Tibial artery (tissue), 4 donors: ENCODE measurements at places on chromosomes 3 and 15.

- DNase-seq: no peak
- no peaks in the 10 kb centered on the region for H3K36me3 ChIP-seq
- H3K27me3 ChIP-seq: no peaks in the 10 kb centered on the region
- no peak overlapping the region for H3K27ac ChIP-seq
- H3K4me3 ChIP-seq: no peak overlapping the region
Measured at GRCh38 chr3:23275814-23276213, 72.7 kb downstream of the UBE2E2 start.

DNA sequence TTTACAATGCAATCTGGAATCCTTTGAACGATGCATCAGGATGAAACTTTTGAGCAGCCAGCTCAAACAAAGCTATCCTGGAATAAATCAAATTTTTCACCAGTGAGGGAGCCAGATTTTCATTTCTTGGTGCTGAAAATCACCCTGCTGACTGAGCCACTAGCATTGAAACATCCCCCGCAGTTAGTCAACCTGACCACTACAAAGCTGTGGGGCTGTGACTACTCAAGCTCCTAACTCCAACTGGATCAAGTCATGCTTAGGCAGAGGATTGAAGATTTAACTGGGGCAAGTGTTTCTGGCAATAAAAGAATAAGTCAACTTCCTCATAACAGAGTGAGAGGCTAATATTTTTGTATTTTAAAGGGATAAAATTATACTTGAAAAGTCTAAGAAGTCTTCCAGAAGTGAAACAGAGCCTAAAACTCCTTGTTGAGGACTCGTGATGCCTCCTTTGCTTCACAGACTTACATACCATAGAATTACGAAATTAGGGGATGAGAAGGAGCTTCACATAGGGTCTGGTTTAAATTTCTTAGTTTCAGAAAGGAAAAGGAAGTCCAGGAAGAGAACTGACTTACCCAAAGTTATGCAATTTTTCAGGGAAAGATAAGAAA, 177.8 kb downstream of the SERPINI1 start:
- DNase-seq: no peak
- H3K4me3 ChIP-seq: no peak overlapping the region
- H3K27me3 ChIP-seq: no peaks in the 10 kb centered on the region
- no peak overlapping the region for H3K27ac ChIP-seq

DNA sequence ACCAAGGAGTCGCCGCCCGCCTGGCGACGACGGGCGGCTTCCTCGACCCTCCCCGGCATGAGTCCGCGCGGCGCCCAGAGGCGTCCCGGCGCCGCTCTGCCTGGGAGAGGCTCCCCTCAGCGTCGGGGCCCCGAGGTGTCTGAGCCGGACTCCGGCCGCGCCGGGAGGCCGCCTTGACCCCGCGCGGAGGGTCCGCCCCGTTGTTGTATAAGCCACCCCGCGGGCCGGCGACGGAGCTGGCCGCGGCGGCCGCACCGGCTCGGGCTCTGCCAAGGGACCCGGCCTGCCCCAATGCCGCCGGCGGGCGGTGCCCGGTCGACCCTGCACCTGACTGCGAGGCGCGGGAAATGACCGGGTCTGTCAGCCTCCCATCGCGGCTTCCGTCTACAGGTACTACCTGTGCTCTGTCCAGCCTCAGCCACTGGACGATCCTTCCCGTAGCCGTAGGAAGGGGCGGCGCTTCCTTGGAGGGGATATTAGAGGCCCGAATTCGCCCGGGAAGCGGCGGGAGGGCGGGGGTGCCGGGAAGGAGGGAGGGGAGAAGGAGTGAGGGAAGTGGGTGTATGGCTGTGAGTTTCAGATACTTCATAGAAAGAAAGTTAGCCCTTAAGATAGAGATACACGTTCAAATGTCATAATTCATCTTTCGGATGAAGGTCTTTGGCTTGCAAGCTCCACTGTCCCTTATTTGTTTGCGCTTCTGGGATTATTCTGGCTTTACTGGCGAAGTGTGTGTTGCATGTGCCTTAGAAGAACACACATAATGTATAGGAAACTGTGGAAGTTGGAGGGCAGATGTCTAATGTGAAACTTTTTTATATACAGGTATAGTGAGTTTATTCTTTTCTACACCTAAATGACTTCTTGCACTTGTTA, 620 bp downstream of the ABHD5 start:
- H3K4me1 ChIP-seq: peaks cover 36% of the 10 kb centered on the region
- H3K27ac ChIP-seq: peak overlapping the region; percentile 83
- no peaks in the 10 kb centered on the region for H3K27me3 ChIP-seq

- no peaks in the 10 kb centered on the region for H3K4me1 ChIP-seq
- no peak overlapping the region for H3K27ac ChIP-seq
- H3K4me3 ChIP-seq: no peak overlapping the region
- no peaks in the 10 kb centered on the region for H3K36me3 ChIP-seq
- H3K27me3 ChIP-seq: no peaks in the 10 kb centered on the region
Measured at GRCh38 chr15:32033186-32033890, 3.0 kb downstream of the CHRNA7 start.

GRCh38 chr15:22880068-22880980, 41.9 kb downstream of the NIPA2 start:
- H3K4me3 ChIP-seq: no peak overlapping the region
- H3K36me3 ChIP-seq: peaks cover 72% of the 10 kb centered on the region
- H3K4me1 ChIP-seq: no peaks in the 10 kb centered on the region
- no peak for DNase-seq

DNA sequence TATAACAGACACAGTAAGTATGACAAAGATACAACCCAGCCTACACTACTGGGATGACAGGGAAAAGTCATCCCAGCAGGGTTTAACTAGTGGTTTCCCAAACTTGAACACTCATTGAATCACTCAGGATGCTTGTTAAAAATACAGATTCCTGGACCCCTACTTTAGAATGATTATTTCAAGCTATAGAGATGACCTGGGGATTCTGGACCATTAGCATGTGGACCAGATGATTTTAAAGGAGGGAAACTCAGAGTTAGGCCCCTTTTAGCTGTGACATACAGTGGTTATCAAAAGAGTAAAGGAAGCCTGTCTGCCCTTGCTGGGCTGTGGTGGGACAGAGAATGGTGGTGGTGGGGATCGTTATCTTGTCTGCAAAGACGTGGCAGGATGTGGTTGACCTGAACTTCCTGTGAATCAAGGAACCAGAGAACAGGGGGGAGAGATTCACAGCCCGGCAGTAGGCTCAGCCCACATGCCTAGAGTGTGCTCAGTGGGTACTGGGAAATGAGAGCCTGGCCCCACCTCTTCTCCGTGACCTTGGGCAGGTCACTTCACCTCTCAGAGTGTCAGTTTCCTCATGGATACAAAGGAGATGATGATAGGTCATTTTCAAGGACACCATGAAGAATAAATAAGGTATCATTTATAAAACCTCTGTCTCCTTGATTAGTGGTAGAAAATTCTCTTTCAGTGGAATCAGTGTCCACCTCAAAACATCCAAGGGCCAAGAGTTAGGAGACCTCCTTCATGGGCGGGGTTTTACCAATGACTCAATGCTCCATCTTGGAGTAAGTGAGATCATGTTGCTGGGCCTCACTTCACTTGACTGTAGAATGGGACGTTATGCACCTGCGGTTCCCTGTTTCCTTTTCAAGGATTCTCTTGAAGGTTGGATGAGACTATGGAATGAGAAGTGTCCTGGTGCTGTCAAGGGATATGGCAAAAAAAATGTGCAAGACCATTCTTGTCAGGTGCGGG, 306.5 kb downstream of the RPLP1 start:
- no peak for DNase-seq
- H3K27me3 ChIP-seq: no peaks in the 10 kb centered on the region
- H3K36me3 ChIP-seq: no peaks in the 10 kb centered on the region
- H3K4me1 ChIP-seq: peaks cover 15% of the 10 kb centered on the region
- no peak overlapping the region for H3K4me3 ChIP-seq

- H3K4me1 ChIP-seq: no peaks in the 10 kb centered on the region
- no peaks in the 10 kb centered on the region for H3K27me3 ChIP-seq
Measured at GRCh38 chr3:83765956-83766355, 1192.8 kb upstream of the CADM2 start.

DNA sequence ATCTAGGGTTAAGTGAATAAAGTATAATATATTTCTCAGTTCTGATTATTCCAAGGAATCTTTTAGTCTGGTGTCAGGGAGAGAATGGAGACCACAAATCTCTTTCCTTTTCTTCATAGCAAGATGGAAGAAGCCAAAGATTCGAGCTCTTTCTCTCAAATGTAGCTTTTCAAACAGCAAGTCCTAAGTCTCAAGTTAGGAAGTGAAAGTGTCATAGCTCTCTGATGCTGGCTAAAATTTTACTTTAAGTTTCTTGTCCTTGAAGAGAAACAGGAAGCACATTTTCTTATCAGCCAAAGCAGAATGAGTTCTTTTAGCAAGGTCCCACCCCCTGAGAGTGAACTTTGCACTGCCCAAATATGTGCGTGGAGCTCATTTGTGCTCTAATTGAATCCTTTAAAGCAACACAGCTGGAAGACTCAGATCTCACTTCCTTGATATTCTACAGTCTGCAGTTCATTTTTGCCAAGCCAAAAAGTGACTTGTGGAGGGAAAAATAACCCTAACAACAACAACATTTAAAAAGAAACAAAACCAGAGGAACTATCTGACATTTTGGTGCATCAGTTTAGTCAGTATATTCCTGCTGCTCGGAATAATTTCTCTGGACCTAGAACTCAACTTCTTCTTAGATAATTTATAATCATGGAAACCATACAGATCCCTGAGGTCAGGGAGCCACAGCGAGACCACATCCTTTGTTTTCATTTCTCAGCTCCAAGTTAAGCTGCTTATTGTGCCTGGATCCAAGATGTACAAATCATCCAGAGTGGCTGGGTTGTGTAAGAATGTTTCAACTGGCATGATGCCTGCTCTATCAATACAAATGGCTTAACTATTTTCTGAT, 238.7 kb upstream of the P2RY1 start:
- DNase-seq: no peak
- peak overlapping the region; percentile 22 for H3K4me3 ChIP-seq
- H3K27ac ChIP-seq: peak overlapping the region; percentile 54

- no peaks in the 10 kb centered on the region for H3K4me1 ChIP-seq
- H3K27ac ChIP-seq: no peak overlapping the region
- H3K27me3 ChIP-seq: no peaks in the 10 kb centered on the region
- peaks cover 11% of the 10 kb centered on the region for H3K36me3 ChIP-seq
Measured at GRCh38 chr15:72195101-72195511, 2.5 kb downstream of the GRAMD2A start.

DNA sequence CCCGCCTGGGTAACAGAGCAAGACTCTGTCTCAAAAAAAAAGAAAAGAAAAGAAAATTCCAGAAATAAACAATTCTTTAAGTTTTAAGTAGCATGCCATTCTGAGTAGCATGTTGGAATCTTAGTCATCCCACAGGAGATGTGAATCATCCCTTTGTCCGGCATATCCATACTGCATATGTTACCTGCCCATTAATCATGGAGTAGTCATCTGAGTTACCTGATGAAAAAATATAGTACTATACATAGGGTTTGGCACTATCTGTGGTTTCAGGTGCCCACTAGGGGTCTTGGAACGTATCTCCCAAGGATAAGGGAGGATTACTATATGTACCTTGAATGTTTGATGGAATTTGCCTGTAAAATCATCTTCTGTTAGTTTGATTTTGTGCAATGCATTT, 6.3 kb upstream of the CCR4 start:
- no peak overlapping the region for H3K27ac ChIP-seq
- H3K36me3 ChIP-seq: no peaks in the 10 kb centered on the region
- no peaks in the 10 kb centered on the region for H3K27me3 ChIP-seq
- no peak for DNase-seq

GRCh38 chr3:130384476-130385025, 39.1 kb downstream of the COL6A5 start:
- no peak overlapping the region for H3K4me3 ChIP-seq
- H3K36me3 ChIP-seq: no peaks in the 10 kb centered on the region
- no peak for DNase-seq
- no peak overlapping the region for H3K27ac ChIP-seq

- peaks cover 90% of the 10 kb centered on the region for H3K36me3 ChIP-seq
- H3K4me1 ChIP-seq: no peaks in the 10 kb centered on the region
- no peaks in the 10 kb centered on the region for H3K27me3 ChIP-seq
- no peak for DNase-seq
Measured at GRCh38 chr15:28120359-28120640, 21.2 kb upstream of the OCA2 start.

DNA sequence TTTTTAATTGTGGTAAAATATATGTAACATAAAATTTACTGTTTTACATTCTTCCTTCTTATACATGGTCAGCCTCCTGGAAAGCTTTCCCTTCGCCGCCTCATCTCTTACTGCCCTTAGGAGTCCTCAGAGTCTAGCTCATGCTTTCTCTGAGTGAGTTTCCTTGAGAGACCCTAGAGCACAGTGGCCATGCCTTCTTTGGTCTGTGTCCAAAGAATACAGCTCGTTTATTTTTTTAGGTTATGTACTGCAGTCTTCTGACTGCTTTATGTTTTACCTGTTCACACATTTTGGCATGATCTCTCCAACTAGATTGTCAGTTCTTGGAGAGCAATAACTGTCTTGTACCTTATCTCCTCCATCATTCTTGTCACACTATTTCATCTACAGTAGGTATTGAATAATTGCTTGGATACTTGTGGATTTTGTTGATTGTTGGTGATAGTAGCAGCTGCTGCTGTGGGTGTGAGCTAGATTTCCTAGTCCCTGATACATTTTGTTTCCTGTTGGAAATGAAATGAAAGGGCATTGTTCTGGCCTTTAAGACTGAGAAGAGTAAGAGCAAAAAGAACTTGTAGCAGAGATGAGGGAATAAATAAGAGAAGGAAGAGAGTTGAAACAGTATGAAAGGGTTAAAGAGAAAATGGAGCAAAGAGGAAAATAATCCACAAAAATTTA, 10.9 kb downstream of the ARIH2 start:
- H3K4me3 ChIP-seq: no peak overlapping the region
- H3K27me3 ChIP-seq: no peaks in the 10 kb centered on the region
- DNase-seq: no peak
- peaks cover 38% of the 10 kb centered on the region for H3K36me3 ChIP-seq

GRCh38 chr3:50584391-50584790, 15.1 kb downstream of the HEMK1 start:
- H3K27ac ChIP-seq: no peak overlapping the region
- no peaks in the 10 kb centered on the region for H3K27me3 ChIP-seq
- H3K4me1 ChIP-seq: no peaks in the 10 kb centered on the region
- DNase-seq: no peak
- H3K4me3 ChIP-seq: no peak overlapping the region

- H3K4me1 ChIP-seq: no peaks in the 10 kb centered on the region
- H3K27ac ChIP-seq: no peak overlapping the region
- H3K4me3 ChIP-seq: no peak overlapping the region
- H3K27me3 ChIP-seq: no peaks in the 10 kb centered on the region
- no peaks in the 10 kb centered on the region for H3K36me3 ChIP-seq
- DNase-seq: peak; percentile 36
Measured at GRCh38 chr3:170717410-170718402, 131.8 kb upstream of the SLC7A14 start.

DNA sequence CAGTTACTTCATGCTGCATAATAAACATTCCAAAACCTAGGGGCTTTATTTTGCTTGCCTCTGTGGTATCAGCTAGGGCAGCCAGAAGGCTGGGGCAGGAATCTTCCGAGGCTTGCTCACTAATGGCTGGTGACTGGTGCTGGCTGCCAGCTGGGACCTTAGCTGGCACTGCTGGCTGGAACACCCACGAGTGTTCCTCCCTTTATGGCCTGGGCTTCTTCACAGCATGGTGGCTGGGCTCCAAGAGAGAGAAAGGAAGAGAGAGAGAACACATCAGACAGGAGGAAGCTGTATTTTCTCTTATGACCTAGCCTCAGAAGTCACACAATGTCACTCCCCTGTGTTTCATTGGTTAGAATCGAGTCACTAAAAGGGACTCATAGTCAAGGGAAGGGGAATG, 23.9 kb upstream of the CDCP1 start:
- no peak overlapping the region for H3K4me3 ChIP-seq
- DNase-seq: no peak
- H3K4me1 ChIP-seq: no peaks in the 10 kb centered on the region
- no peaks in the 10 kb centered on the region for H3K36me3 ChIP-seq
- no peak overlapping the region for H3K27ac ChIP-seq
- H3K27me3 ChIP-seq: no peaks in the 10 kb centered on the region
